Heart right ventricle (tissue), 16 donors: ENCODE measurements at places on chromosomes 16 and 17. TPM values are rescaled to one million over a fixed set of nuclear protein-coding genes. Genes with fewer than 3 reads are reported as not detected.

Gene SOCS7
- total RNA-seq: 23.8 TPM

Gene SHBG
- 0.47 TPM for total RNA-seq

Gene ETV4
- 0.70 TPM for total RNA-seq

Gene TEKT3
- not detected for total RNA-seq

Gene KRT9
- total RNA-seq: not detected

Gene KCNJ18
- not detected for total RNA-seq

Gene ABCA9
- 6.3 TPM for total RNA-seq

DNA sequence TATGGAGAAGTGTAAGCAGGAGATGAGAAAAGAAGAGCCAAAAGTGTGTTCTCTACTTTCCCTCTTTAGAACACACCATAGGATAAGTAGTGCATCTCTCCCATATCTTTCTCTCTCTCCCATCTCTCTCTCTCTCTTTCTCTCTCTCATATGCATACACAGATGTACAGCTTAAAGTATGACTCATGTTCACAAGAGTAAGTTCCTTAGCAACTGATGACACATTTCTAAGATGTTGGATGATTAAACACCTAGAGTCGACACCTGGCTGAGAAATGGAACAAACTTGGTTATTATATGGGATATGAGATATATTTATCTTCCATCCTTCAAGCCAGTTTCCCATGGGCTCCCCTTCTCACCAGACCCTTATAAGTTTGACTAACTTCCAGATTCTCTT lies 113.5 kb downstream of the TMEM132E start:
- no peaks in the 10 kb centered on the region for H3K27me3 ChIP-seq
- no peaks in the 10 kb centered on the region for H3K4me1 ChIP-seq
- H3K4me3 ChIP-seq: no peak overlapping the region
- H3K27ac ChIP-seq: no peak overlapping the region
- no peak for DNase-seq
- H3K36me3 ChIP-seq: no peaks in the 10 kb centered on the region

GRCh38 chr17:58416937-58417299 lies 416 bp downstream of the RNF43 start:
- no peaks in the 10 kb centered on the region for H3K36me3 ChIP-seq
- DNase-seq: no peak
- peak overlapping the region; percentile 44 for H3K27ac ChIP-seq

GRCh38 chr17:68398691-68399637 lies 58.3 kb downstream of the WIPI1 start:
- H3K27ac ChIP-seq: peak overlapping the region; percentile 37
- H3K36me3 ChIP-seq: no peaks in the 10 kb centered on the region
- H3K4me1 ChIP-seq: no peaks in the 10 kb centered on the region
- no peaks in the 10 kb centered on the region for H3K27me3 ChIP-seq
- DNase-seq: peak; percentile 50

DNA sequence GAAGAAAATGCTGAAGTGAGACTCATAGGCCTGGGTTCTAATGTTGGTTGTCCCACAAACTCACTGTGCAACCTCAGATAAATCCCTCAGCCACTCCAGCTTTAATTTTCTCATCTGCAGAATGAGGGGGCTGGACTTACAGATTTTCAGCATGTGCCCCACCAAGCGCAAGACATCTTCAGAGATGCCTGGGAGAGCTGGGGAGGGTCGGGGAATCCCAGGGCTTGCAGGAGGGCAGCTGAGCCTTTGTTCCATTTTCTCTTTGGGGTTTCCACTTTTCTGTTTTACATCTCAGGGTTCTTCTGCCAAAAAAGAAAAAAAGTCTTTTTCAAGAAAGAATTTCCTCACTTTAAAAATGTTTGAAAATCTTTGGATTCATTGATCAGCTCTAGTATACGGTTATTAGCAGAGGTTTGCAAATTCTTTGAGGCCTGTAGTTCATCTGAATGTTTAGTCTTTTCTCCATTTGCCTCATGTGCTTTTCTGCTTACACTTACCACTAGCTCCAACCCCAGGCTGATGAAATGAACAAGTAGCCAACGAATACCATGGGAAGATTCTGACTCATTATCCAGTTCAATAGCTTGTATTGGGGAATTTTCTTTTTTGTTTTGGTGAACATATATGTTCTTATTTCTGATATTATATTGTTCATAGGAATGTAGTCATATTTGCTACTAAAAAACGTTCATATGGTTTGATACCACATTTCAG lies 56.4 kb downstream of the CHD9 start:
- H3K4me3 ChIP-seq: no peak overlapping the region
- peaks cover 11% of the 10 kb centered on the region for H3K4me1 ChIP-seq
- no peak overlapping the region for H3K27ac ChIP-seq
- DNase-seq: no peak

DNA sequence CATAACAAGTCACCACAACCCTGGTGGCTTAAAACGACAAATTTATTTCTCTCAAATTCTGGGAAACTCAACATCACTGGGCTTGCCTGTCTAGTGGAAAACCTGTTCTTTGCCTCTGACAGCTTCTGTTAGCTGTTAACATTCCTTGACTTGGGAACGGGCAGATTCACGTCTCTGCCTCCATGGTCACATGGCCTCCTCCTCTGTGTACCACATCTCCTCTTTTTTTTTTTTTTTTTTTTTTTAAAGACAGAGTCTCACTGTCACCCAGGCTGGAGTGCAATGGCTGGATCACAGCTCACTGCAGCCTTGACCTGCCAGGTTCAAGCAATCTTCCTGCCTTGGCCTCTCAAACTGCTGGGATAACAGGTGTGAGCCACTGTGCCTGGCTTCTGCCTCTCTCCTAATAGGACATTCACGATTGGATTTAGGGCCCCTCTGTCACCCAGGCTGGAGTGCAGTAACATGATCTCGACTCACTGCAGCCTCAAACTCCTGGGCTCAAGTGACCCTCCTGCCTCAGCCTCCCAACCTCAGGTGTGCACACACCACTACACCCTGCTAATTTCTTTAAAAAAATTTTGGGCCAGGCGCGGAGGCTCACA lies 11.7 kb upstream of the LLGL1 start:
- no peak for DNase-seq
- H3K36me3 ChIP-seq: no peaks in the 10 kb centered on the region
- no peaks in the 10 kb centered on the region for H3K27me3 ChIP-seq
- no peak overlapping the region for H3K27ac ChIP-seq

DNA sequence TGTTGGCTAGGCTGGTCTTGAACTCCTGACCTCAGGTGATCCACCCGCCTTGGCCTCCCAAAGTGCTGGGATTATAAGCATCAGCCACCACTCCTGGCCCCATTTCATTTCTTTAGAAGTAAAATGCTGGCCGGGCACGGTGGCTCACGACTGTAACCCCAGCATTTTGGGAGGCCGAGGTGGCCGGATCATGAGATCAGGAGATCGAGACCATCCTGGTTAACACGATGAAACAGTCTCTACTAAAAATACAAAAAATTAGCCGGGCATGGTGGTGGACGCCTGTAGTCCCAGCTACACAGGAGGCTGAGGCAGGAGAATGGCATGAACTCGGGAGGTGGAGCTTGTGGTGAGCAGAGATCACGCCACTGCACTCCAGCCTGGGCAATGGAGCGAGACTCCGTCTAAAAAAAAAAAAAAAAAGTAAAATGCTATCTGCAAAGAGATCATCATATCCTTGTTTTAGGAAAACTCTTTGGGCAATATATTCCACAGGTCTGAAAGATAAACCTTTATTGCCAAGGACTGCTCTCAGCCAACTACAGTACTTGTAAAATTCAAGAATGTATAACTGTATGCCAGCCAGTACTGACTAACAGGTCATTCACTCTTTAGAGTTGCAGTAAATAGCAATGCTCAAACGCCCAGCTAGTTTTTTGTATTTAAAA lies 3.8 kb downstream of the GJC1 start:
- DNase-seq: no peak
- H3K27me3 ChIP-seq: peaks cover 64% of the 10 kb centered on the region
- no peaks in the 10 kb centered on the region for H3K36me3 ChIP-seq
- H3K27ac ChIP-seq: no peak overlapping the region
- no peak overlapping the region for H3K4me3 ChIP-seq

DNA sequence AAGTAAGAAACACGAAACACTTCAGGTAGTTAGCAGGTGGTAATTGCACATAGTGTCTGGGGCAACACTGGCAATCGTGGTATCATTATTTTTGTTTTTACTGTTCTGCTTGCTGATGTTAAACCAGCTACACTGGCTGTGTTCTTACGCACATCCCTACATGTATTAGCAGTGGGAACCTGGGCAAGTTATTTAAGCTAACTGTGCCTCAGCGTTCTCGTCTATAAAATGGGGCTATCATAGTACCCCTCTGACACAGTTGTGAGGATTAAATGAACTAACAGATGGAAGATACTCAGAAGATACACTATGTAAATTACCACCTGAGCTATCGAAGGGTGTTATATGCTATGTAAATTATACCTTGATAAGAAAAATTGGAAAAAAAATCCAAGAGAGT lies 117.4 kb downstream of the SNX29 start:
- H3K27me3 ChIP-seq: no peaks in the 10 kb centered on the region
- no peak overlapping the region for H3K4me3 ChIP-seq
- H3K27ac ChIP-seq: no peak overlapping the region
- peaks cover 41% of the 10 kb centered on the region for H3K4me1 ChIP-seq

DNA sequence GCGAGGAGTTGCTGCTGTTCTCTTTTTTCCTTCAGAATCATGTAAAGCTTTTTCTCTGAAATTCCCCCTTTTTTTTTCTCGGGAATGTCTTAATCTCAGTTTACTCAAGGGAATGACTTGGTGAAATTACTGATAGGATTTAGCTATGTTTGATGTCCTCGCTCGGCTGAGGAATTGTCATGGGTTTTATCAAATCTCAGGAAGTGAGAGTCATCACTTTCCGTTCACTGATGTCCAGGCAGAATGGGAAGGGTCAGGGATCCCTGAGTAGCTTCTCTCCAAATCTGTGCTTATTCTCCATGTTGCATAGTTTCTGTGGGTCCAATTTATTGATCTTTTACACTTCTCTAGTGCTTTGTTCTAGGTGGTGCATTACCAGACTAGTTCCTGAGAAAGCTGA lies 6.3 kb downstream of the IGSF6 start:
- no peak for DNase-seq
- no peaks in the 10 kb centered on the region for H3K36me3 ChIP-seq
- H3K4me3 ChIP-seq: peak overlapping the region; percentile 7

DNA sequence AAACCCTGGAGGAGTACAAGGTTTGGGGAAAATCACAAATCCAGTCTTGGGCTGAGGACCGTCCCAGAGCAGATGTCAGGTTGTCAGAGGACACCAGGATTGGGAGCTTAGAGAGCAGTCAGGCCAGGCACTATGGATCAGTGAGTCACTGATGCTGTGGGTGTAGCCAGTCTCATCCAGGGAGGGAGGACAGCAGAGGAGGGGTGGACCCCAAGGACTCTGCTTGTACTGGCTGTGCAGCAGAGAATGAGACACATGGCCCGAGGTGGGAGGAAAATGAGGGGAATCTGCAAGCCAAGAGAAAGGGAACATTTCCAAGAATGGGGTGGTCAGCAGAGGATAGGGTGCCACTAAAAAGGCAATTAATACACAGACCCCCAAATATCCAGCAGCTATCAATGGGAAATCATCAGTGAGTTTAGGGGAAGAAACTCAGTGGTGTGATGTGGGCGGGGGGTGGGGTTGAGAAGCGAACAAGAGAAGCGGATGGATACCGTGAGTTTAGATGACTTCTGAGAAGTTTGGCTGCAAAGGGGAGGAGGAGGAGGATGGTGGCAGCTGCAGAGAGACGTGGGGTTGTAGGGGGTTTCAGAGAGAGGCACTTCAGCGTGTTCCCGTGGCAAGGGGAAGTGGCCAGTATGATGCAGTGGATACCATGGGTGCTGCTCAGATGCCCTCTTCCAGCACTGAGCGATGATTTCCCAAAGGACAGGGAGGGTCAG lies 43.9 kb downstream of the ARHGAP27 start:
- H3K27me3 ChIP-seq: no peaks in the 10 kb centered on the region
- no peak overlapping the region for H3K4me3 ChIP-seq
- H3K36me3 ChIP-seq: peaks cover 2% of the 10 kb centered on the region
- no peak overlapping the region for H3K27ac ChIP-seq
- no peak for DNase-seq
- H3K4me1 ChIP-seq: peaks cover 22% of the 10 kb centered on the region

DNA sequence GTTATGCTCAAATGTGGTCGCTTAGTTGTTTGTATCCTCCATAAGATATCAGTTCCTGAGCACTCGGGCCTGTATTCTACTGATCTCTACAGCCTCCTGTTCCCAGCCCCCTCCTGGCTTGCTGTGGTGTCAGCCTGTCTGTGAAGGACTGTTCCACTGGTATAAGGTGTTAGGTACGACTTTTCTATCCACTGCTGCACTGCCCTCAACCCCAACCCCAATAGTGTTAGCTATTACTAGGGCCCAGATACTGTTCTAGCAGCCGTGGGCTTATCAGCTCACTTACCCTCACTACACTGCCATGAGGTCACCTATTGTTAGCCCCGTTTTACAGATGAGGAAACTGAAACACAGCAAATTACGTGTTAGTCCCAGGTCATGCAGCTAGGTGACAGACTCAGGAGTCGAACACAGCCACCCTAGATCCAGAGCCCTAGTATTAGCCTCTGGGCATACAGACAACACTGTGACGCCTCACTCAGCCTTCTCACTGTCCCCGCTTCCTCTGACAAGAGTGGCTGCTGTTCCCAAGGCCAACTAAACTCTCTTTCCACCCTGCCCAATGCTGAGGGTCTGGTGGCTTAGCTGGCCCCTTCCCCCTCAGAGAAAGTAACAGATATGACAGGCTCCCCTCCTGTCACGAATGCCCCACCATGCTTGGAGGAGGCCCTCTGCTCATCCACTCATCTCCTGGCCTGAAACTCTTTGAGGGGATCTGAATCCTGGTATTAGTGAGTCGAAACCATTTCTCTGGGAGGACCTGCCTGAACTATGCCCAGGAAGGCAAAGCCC lies 25.6 kb upstream of the ZNF652 start:
- H3K4me1 ChIP-seq: peaks cover 13% of the 10 kb centered on the region
- no peak for DNase-seq
- H3K36me3 ChIP-seq: no peaks in the 10 kb centered on the region
- H3K4me3 ChIP-seq: no peak overlapping the region
- H3K27me3 ChIP-seq: no peaks in the 10 kb centered on the region

DNA sequence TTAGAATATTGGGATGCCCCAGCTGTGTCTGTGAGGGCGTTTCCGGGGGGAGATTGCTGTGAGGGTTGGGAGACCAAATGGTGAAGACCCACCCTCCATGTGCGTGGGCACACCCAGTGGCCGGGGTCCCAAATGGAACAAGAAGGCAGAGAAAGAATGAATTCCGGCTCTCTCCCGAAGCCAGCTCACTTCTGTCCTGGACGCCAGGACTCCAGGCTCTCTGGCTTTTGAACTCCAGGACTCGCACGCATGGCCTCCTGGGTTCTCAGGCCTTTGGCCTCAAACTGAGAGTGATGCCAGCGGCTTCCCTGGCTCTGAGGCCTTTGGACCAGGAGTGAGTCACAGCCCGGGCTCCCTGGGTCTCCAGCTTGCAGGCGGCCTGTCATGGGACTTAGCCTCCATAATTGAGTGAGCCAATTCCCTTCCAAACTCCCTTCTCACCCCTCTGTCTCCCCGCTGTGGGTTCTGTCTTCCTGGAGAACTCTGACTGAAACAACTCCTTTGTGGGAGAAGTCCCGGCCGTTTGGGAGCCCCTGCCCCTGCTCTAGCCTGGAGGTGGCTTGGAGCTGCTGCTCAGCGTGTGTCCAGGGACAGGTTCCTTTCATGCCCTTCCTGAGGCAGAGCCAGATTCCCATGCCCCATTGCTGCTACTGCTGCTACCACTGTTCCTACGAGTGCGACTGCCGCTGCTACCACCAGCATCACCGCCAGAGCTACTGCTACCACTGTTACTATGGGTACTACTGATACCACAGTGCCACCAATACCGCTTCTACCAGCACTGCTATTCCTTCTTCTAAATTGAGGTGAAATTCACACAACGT lies 49.8 kb upstream of the CBX4 start:
- H3K27me3 ChIP-seq: peaks cover 56% of the 10 kb centered on the region
- no peak overlapping the region for H3K4me3 ChIP-seq
- peaks cover 8% of the 10 kb centered on the region for H3K4me1 ChIP-seq
- no peaks in the 10 kb centered on the region for H3K36me3 ChIP-seq
